Vagina (tissue), 2 donors: ENCODE measurements at places on chromosomes 6 and 20.
A peak's percentile ranks its signal among the peaks of the same experiment; 100 is the strongest.

DNA sequence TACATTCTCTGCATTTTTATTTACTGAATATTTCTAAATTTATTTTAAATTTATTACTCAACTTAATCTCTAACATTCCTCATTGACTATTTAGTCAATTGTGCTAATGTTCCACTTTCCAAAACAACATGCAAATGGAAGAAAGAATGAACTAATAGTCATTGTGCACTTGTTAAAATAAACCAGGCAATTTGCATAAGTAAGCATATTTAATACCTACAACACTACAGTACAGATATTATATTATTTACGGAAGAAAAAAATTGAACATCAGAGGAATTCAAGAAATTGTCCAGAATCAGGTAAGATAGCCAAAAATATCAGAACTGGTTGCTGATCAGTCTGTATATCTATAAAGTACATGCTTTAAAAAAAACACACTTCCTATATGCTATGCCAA, 320.5 kb downstream of the CENPW start:
- DNase-seq, result no peak

- no peak for DNase-seq
Measured at GRCh38 chr20:4038676-4039370, 23.5 kb upstream of the RNF24 start.

GRCh38 chr20:40890635-40891034, 138.0 kb upstream of the TOP1 start:
- no peak for DNase-seq

DNA sequence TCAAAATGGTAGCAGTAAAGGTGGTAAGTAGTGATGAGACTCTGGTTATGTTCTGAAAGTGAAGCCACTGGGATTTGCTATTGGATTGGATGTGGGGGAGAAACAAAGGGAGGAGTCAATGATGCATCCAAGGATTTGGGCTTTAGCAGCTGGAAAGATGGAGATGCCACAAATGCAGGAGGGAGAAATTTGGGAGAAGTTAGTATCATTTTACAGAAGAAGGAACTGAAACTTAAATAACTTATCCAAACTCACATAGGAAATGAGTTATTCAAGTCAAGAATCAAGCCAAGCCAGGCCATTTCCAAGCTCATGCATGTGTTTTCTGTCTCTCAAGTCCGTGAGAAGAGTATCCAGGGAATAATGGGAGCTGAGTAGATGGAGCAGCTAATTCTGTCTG, 155.1 kb upstream of the TNFAIP3 start:
- DNase-seq, result no peak

GRCh38 chr6:2752477-2753109, 1.9 kb upstream of the MYLK4 start:
- no peak for DNase-seq

DNA sequence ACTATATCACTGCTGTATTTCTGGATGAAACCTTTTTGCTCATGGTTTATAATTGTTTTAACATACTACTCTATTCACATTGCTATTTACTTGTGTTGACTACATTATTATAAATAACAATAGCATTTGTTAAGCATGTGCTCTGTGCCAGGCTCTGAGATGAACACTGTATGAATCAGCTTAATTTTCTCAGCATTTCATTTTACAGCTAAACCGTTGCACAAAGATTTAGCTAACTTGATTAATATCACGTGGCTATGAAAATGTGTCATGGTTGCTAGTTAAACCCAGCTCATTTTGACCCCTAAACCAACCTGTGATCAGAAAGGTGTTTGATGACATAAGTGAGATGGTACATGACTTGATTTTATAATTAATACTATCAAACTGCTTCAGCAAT, 77.5 kb downstream of the NCOA7 start:
- no peak for DNase-seq

GRCh38 chr20:12383821-12384220, 466.1 kb downstream of the BTBD3 start:
- no peak for DNase-seq

- DNase-seq, result peak; percentile 40
Measured at GRCh38 chr20:1696521-1697209, 39.1 kb upstream of the SIRPG start.

- no peak for DNase-seq
Measured at GRCh38 chr6:32973144-32974015, 5.0 kb downstream of the BRD2 start.

- no peak for DNase-seq
Measured at GRCh38 chr20:10280018-10280908, 61.6 kb downstream of the SNAP25 start.

DNA sequence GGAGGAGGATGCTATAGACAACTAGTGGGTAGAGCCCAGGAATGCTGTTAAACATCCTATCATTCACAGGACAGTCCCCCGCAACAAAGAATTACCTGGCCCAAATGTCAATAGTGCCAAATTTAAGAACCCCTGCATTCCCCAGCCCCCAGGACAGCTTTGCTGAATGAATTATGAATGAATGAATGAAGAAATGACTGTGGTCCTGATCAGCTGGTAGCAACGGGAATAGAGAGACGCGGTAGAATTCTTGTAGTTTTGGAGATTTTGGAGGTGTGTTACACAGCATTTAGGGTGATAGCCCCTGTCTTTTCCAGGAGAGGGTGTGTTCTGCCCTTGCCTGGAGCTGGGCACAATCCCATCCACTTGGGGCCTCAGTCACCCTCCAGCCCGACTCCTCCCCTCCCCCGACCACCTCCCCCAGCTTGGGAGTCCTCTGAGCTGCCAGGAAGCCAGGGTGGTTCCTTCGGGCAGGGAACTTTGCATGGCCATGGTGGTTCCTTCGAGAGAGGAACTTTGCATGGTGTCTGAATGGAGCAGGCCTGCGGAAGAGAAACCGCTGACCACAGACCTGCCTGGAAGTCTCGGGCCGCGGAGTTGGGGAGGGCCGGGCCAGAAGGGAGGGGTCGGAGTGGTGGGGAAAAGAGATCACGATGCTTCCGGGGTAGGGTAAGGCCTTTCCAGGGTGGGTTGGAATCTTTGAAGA, 1.0 kb upstream of the HCK start:
- DNase-seq, result no peak

DNA sequence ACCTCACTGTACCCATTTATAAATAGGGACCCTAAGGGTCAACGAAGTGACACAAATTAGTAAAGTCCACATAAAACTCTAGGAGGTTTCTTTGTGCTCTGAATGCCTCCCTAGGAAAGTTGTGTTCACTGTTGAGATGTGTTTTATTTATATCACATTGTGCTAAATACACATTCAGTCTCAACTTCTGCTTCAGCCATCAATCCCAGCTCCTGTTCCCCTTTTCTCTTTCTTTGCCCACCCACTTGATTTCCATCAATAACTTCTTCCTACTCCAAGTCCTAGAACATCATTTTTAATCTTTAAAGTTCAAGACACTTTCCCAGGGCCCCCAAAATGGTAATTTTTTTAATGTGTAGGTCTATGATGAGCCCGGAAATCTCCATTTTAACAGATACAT, 208.3 kb upstream of the RAB32 start:
- no peak for DNase-seq

DNA sequence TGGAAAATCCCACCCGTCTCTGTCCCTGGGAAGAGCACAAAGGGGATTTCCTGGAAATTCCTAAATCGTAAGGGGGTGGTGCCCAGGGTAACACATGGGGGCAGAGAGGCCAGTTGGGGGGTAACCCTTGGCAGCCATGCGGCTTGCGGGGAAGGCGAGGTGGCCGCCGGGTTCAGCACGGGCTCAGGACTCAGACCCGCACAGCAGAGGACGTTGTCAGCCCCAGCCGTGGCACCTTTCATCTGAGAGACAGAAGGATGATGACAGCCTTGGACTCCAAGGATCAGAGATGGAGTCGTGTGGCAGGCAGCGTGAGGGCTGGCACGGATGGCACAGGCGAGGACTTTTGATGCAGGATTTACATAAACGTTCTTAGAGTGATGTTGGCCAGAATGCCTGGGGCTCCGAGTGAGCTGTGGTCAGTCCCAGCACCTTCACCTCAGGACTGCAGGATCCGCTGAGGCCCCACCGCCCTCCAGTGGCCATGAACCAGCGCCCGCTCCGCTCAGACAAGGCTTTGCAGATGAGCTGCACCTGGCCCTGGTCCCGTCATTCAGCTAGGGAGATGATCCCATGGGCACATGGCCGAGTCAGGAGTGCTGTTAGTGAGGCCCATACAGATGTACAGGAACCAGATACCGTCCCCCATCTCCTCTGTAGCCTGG, 190.3 kb downstream of the TAF4 start:
- no peak for DNase-seq

- DNase-seq, result no peak
Measured at GRCh38 chr20:50861012-50861411, 66.2 kb downstream of the BCAS4 start.

- DNase-seq, result no peak
Measured at GRCh38 chr6:128208078-128208477, 307.2 kb upstream of the THEMIS start.

DNA sequence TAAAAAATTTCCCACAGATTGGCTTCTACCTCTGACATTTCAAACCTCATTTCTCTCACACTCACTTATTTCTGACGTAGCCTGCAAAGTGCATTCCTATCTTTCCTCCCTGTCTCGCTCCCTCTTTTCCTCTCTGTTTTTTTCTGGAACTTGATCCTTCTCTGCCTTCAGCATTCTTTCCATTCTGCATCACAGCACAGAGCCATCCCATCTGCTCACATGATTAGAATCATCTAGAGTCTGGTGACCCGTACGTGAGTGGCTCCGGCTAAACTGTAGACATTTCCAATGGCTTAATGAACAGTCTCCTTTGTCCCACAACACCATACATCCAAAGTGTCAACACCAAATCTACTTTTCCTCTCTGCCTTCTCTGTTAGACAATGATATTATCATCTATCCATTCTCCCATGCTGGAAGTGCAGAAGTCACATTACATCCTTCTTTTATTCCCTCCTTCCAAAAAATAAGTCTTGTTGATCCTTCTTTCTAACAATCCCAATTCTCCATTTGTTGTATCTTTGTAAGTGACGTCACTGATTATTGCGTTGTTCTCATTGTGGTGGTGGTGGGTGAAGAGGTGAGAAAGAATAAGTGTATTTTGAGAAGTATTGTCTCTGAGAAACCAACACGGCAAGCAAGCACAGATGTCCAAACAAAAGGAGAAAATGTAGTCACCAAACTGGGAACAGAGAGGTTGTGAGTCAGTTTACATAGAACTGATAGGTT, 41.6 kb downstream of the OPRM1 start:
- no peak for DNase-seq

DNA sequence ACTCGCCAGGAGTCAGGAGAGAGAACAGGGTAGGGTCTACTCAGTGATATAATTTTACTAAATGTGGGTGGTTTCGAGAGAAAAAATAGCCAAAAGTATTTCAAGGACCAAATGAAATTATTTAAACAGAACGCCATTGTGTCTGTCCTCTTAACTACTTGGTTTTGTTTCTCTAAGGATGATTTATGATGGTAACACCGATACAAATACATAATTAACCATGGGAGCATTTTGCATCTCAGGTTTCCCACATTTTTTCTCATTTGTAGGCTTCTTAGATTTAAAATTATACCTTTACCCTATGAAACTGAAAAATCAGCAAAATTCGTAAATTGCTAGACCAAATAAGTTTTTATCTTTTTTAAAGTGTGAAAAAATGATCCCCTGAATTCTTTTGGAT, 188.2 kb downstream of the ZFP64 start:
- DNase-seq, result no peak

GRCh38 chr6:43506171-43506570, 4.0 kb downstream of the LRRC73 start:
- DNase-seq, result no peak

GRCh38 chr6:82711971-82712370, 348.4 kb downstream of the TPBG start:
- no peak for DNase-seq

DNA sequence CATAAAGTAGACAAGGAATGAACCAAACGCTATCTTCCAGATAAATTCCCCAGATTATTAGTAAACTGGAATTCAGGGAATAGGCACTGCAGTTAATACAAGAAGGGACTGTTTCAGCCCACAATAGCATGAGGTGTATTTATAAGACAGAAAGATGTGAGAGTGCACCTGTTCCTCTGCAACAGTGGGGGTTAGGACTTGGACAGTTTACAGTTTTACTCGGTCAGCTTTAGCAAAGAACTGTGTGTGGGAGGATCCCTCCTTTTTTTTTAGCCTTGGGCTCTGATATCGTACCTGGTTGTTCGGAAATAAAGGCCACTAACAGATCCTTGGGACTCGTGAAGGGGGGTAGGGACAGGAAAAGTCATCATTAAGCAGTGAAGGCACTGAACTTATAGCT, 2.0 kb upstream of the MYLIP start:
- DNase-seq, result no peak

DNA sequence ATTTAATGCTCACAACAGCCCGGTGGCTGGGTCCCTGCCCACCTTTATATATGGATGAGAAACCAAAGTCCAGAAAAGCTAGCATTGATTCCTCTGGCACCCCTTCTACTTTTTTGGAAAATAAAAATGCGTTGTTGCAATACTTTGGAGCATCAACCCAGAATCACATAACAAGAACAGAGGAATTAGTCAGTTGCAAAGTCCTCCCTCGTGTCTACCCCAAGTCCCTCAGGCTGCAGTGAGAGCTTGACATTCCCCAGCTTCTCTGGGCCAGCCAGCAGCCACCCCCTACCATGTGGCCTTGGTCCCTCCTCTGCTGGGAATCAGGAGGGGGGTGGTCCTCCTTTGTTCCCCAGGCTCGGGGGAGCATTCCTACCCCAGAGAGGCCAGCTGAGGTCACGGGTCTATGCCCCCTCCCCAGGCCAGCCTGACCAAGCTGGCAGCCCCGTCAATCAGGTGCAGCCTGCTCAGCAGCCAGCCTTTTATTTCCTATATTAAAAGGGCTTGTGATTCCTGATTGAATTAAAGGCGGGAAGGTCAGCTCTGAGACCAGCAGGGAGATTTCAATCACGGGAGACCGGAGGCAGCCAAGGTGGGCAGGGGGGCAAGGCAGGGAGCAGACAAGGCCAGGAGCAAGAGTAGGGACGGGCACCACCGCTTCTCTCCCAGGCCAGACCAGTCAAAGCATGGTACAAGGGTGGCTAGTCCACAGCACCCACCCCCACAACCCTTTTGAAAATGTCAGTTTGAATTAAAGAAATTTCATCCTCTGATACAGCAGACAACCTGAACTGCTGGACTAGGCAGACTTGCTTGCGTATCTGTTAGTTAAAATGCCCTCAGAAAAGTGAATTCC, 158.9 kb downstream of the MRPL14 start:
- peak; percentile 62 for DNase-seq

- DNase-seq, result no peak
Measured at GRCh38 chr6:122783401-122783800, 3.9 kb downstream of the FABP7 start.

- no peak for DNase-seq
Measured at GRCh38 chr6:99833034-99833433, 161.0 kb downstream of the MCHR2 start.
